NCI-H187 (cell line): ENCODE measurements at places on chromosomes 12 and 14.

DNA sequence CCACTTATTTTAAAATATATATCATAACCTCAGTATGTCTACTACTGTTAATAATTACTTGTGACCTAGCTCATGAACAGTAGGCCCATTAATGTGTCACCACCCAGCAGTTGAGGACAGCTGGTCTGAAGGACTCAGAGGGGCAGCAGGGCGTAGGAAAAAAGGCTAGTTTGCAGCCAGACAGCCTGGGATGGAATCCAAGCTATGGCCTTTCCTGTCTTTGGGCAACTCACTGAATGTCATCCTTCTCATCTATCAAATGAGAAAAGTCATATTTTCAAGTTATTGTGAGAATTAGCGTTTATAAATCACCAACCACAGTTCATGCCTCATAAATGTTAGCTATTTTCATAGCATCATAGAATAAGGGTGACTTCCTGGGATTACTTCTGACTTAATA lies 12.3 kb downstream of the DENND5B start:
- no peak for DNase-seq

- DNase-seq = no peak
These were observed 4.8 kb upstream of the LGMN start for GRCh38 chr14:92753250-92753649.

DNA sequence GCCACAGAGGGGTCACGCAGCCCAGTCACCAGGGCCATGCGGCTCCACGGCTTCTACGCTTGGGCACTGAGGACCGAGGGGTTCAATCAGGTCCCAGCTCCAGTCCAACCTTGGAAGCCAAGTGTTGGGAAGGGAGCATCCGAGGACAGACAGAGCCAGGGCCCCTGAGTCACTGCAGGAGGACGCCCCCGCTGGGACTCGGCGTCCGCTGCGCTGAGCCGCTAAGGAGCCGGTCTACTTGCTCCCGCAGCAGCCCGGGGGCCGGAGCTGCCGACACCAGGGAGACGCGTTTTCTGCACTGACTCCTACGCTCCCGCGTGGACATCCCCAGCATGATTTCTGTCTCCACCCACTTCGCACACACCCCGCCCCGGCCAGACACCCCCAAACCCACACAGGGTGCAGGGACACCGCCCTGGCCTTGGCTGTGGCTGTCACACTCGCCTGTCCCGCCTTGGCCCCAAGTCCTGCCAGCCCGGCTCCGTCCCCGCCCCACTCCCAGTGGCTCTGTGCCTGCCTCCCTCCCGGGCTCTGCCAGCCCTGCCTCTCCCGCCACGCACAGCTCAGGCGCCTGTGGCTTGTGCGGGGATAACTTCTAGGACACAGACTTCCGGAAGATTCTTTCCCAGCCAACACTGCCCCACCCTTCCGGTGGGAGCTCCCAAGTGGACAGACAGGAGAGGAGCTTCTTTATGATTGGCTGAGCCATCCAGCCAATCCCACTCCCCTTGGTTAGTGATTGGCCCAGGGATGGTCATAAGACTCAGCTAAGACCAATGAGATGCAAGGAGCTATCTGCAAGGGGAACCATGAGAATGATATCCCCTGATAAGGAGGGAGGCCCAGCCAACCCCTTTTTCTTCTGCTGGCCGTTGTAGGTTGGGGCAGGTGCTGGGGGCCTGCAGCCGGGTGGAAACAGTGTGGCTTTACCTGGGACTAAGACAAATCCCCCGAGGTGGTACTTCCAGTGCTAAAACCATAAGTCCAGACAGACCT lies 118.9 kb upstream of the SFSWAP start:
- no peak for DNase-seq

DNA sequence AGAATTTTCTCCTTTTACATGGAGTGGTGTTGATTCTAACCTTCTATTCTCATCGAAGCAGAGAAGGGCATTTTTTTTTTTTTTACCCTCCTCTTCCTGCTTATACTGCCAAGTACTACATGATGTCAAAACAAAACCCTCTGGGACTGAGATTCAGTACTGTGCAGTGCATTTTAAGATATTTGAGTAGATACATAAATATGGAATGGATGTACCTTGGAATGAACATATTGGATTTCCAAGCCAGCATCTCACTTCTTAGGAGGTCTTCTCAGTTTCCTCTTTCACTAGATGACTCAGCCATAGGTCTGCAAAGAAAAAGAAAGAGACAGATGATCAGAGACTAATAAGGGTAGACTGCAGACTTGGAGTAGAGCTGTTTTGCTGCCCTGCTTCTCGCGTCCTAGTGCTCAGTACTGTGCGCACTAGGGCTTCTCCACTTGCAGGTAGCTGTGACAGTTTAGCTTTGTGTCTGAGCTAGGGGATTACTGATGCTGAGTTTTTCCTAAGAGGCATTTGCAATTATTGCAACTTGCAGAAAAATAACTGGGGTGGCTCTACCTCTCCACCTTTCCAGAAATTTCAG lies 20.4 kb downstream of the TPH2 start:
- DNase-seq = peak; percentile 9

DNA sequence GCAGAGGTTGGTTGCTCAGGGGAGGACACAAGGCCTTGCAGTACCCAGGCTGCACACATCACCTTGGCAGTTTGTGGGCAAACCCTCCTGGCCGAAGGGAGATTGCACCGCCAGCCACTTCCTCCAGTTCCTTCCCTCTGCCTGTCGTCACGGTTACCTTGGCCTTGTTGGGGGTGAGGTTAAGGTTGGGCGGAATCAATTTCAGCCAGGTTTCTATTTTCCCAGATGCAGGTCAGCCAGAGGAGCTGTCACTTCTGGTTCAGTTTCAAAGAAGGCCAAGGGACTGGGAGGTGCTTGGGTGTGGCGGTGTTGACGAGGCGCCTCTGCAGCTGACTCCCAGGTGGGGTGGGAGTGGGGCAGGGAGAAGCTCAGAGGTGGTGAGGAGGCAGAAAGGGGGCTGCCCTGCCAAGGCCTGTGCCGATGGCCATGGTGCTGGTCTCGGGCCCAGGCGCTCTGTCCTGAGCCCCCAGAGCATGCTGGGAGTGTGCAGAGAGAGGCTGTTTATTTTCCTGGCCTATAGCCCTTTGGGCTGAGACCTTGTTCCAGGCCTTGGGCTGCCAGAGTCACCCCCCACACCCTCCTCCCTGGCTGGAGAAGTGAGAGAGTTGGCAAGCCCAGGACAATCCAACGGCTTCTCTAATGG lies 31.4 kb downstream of the JDP2 start:
- no peak for DNase-seq

DNA sequence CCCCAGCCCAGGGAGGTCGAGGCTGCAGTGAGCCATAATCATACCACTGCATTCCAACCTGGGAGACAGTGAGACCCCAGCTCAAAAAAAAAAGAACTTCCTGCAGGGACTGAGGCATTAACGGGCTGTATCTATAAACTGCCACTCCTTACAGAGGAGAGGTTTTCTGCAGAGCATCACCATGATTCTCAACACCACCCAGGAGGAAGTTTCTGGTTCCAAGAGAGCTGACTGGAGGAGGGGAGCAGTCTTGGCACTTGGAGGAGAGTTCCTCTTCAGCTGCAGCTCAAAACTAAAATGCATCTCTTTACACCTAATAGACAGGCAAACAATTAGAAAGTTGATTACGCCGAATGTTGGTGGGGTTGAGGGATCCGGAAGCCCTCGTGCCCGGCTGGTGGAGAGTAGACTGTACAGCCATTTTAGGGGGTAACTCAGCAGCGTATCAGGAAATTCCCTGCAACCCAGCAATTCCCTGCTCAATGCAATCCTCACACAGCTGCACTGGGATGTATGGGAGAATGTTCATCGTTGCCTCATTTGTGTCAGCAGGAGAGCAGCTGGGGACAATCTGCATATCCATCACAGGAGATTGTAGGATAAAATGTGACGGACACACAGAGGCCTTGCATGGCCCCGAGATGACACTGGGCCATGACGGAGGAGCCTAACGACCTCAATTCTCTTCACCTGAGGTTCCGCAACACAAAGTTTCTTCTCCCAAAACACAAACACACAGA lies 36.6 kb downstream of the ACTN1 start:
- DNase-seq = no peak

DNA sequence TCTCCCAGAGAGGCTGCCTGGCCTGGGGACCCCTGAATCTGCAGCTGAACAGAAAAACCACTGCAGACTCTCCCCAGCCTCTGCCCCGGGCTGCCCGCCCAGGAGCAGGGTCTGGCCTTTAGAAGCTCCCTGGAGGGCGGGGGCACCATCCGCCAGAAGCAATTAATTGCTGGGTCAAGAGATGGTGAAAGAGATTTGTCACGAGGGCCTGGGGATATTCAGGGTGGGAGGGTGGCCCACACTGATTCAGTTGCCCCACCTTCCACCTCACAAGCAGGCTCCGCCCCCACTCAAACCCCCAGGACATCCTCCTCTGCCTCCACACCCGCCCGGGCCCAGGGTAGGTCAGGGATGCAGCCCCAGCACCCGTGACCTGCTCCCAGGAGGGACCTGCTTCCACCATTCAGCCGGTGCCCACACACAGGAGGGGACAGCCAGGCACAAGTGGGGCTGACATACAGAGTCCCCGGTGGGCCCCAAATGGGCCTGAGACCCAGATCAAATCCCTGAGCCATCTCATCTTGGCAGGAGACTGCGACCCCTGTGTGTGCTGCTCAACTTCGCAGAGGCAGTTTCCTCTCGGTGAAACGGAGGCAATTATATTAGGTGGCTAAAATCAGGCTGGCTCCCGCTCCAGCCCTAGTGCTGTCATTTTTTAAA lies 23.0 kb downstream of the NCOR2 start:
- DNase-seq = no peak
